ENCODE measurements at places on chromosomes 16 and 17. TPM values are rescaled to one million over a fixed set of nuclear protein-coding genes. Genes with fewer than 3 reads are reported as not detected.

KIF18B gene
- 32.9 TPM for total RNA-seq

KRTAP2-2 gene
- total RNA-seq = not detected

ACADVL gene
- 384 TPM for total RNA-seq

PRR14 gene
- 26.6 TPM for total RNA-seq

TSNAXIP1 gene
- total RNA-seq = 0.48 TPM

IL21R gene
- 0.03 TPM for total RNA-seq

GNAO1 gene
- 1.2 TPM for total RNA-seq

MAP2K6 gene
- total RNA-seq = 6.9 TPM

NPIPA3 gene
- 1.9 TPM for total RNA-seq

SEPTIN12 gene
- total RNA-seq = not detected

TOP3A gene
- 33.9 TPM for total RNA-seq

SCGB1C2 gene
- total RNA-seq = not detected

OTOP2 gene
- total RNA-seq = 0.08 TPM

NEUROD2 gene
- not detected for total RNA-seq

MT2A gene
- 2,510 TPM for total RNA-seq

TXNDC17 gene
- 410 TPM for total RNA-seq

TEKT1 gene
- 0.21 TPM for total RNA-seq

TPSG1 gene
- total RNA-seq = not detected

HS3ST3A1 gene
- total RNA-seq = 0.31 TPM

All from A549 treated with Hydrocortisone at 1 μM for 4 hours (cell line).